Fibroblast of villous mesenchyme (primary cell): ENCODE measurements at places on chromosomes 5 and 9. TPM values are rescaled to one million over a fixed set of nuclear protein-coding genes. Genes with fewer than 3 reads are reported as not detected.

TMEM215 gene
- total RNA-seq: not detected in 2 replicates

IL13 gene
- not detected in 2 replicates for total RNA-seq

OTP gene
- total RNA-seq: not detected in 2 replicates

NKD2 gene
- total RNA-seq: 2.2 and 4.2 TPM in 2 replicates

FSTL4 gene
- total RNA-seq: under 0.01 TPM in 1 of 2 replicates, not detected in the other

SPAG8 gene
- 0.32 and 0.86 TPM in 2 replicates for total RNA-seq
